ENCODE measurements at places on chromosomes 11 and 22.

GRCh38 chr11:76103460-76103859, 102.8 kb downstream of the WNT11 start:
- DNase-seq, result no peak

- no peak for DNase-seq
These were observed 6.6 kb upstream of the OR6X1 start for GRCh38 chr11:123760894-123761293.

GRCh38 chr11:132639986-132640385, 892.3 kb downstream of the OPCML start:
- DNase-seq, result no peak

GRCh38 chr11:101436511-101437142, 147.2 kb downstream of the TRPC6 start:
- DNase-seq, result peak; percentile 45

GRCh38 chr11:14906993-14907392, 15.0 kb upstream of the CYP2R1 start:
- no peak for DNase-seq

DNA sequence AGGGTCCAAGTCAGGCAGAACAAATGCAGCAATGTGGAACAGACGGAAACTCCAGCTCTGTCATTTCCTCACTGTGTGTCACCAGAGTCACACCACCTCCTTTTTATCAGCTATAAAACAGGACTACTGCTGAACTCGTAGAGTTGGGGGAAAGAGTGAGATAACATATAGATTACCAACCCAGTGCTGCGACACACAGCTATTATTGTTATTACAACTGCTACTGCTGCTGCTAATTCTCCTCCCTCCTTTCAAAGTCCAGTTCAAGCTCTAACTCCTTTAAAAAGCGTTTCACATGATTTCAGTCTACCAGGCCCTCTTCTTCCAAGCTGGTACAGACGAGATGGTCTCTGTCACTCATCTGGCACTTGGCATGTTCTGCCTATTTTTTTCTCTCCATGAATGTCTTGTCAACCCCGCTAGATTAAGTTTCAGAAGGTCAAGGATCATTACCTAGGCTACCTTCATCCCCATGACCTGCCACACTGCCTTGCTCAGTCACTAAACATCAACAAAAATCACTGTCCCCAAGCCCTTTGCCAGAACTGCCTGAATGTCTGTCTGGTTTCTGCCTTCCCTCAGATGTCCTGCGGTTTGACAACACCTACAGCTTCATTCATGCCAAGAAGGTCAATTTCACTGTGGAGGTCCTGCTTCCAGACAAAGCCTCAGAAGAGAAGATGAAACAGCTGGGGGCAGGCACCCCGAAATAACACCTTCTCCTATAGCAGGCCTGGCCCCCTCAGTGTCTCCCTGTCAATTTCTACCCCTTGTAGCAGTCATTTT, 3.7 kb upstream of the MTFP1 start:
- peak; percentile 54 for DNase-seq

DNA sequence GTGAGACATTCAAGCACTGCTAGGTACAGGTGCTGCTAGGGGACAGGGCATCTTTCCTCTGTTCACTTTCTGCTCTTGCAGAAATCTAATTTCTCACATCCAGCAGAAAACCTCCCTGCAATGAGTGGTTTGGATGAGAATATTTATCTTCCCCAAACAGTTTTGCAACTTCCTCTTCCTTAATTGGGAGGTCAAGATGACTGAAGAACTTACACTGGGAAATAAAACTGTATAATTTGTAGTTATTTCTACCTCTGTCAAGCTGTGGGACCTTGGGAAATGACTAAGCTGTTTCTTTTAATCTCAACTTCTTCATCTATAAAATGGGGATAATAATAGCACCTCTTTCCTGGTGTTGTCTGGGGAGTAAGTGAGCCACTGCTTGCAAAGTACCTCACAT, 69.8 kb downstream of the PRR5L start:
- DNase-seq, result no peak

GRCh38 chr22:26031641-26032040, 137.6 kb upstream of the SEZ6L start:
- DNase-seq, result no peak

GRCh38 chr11:105799728-105800462, 190.0 kb downstream of the GRIA4 start:
- DNase-seq, result no peak

DNA sequence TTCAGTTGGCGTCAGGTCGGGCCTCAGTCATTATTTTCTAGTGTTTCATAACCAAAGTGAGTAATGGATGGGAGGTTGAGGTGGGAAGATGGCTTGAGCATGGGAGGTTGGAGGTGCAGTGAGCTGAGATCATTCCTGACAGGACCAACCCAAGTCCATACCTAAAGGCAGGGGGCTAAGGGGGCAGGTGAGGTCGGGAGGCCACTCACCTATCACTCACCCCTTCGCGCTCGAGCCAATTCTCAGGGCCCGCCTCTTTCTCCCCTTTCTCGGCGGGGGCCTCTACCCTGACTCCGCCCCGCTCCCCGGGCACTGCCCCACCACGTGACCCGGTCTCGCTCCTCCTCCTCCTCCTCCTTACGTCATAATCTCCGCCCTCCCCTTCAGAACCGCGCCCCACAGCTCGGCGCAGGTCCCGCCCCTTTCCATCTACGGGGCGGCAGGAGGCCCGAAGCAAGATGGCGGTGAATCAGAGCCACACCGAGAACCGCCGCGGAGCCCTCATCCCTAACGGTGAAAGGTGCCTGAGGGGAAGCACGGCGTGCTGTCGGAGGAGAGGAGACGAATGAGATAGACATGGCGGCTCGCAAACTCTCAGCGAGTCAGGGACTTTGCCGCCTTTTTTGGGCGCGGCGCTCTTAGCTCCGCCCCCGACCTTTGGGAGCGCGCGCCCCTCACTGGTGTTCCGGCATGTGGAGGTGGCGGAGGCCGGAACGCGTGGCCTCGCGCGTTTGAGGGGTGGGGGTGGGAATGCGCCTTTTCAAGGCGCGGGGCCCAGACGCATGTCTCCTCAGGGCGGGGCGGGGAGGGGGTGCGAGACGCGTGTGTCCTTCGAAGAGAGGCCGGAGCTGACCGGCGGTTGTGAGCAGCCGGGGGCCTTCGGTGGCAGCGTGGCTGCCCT, at the start of gene WBP2NL:
Gene WBP2NL (plus strand): TSS at position 428 of the 901 bp plus-strand sequence. CDS start 31 bp downstream, at position 459.
- DNase-seq, result peak; percentile 58

DNA sequence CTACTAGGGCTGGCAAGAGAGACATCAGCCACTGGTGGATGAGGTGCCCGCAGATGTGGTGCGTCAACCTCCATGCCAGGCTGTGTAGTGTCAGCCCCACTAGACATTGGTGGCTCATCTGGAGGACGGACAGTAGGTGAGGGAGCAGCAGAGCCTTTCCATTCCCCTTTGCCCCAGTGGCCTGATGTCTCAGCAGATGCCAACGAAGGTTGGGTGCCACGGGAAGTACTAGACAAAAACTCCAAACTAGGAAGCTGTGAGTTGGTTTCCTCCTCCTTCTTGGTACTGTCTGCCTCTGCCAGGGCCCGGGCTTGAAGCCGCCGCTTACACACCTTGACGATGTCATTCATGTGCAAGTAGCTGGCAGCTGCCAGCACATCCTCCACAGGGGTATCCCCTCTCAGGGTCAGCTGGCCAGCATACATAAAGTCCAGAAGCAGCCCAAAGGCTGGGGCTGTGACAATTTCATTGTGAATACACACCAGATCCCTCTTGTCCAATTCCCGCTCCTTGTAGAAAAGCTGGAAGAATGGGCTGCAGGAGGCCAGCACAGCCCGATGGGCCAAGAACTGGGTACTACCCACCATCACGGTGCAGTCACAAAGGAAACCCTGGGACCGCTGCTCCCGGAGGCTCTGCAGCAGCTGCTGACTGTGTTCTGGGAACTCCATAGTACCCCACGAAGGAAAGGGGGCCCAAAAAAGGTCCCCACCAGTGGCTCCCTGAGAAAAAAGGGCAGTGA, 795 bp downstream of the ZBTB3 start:
- DNase-seq, result no peak

- DNase-seq, result no peak
These were observed 23.1 kb upstream of the RBM4B start for GRCh38 chr11:66700742-66701141.

All from brain microvascular endothelial cell (primary cell).